Right forelimb (tissue), 1 donor: ENCODE measurements at places on chromosomes 6 and 20.

DNA sequence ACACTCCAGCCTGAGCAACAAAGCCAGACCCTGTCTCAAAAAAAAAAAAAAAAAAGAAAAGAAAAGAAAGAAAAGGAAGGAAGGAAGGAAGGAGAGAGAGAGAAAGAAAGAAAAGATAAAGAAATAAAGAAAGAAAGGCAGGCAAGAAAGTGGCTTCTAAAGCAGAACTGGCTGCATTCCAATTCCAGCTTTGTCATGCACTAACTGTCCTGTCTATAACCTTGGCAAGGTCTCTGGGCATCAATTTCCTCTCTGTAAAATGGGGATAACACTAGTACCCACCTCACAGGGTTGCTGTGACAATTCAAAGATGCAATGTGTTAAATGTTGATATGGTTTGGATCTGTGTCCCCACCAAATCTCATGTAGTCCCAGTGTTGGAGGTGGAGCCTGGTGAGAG is 28.0 kb downstream of the RING1 start:
- DNase-seq, result no peak

GRCh38 chr6:97029552-97029951 is 105.0 kb downstream of the KLHL32 start:
- no peak for DNase-seq

- no peak for DNase-seq
Observed at GRCh38 chr6:12440981-12441380, 150.8 kb downstream of the EDN1 start.

DNA sequence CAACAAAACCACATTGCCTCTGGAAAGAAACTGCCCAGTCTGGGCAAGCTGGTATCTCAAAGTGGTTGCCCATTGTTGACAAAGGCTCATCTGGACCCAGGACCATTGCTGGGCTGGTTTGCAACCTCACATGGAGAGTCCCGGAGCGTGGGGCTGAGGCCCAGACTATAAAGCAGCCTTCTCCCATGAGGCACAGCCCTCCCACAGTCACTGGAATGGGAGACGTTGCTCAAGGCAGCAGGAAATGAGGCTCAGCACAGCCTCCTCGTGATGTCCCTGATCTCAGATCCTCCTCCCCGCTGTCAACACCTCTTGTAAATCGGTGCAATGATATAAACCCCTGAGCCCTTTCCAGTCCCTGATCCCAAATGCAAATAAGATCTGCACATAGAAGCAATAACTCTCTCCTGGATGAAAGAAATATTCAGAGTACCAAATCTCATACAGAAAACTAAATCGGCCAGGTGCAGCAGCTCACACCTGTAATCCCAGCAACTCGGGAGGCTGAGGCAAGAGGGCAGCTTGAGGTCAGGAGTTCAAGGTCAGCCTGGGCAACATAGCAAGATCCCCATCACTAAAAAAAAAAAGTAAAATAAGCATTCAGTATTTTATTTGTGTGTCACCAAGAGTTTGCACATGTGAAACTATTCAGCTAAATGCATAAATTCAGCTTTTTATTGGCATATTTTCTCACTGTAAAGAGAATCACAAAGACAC is 103.0 kb upstream of the RREB1 start:
- no peak for DNase-seq

GRCh38 chr6:47464052-47464451 is 13.5 kb upstream of the CD2AP start:
- no peak for DNase-seq

- DNase-seq, result no peak
Observed at GRCh38 chr6:143325379-143326140, 124.9 kb downstream of the ADAT2 start.

GRCh38 chr20:32355417-32355841 is 2.7 kb upstream of the ASXL1 start:
- no peak for DNase-seq

- no peak for DNase-seq
Observed at GRCh38 chr20:31933698-31934097, 18.1 kb downstream of the PDRG1 start.

DNA sequence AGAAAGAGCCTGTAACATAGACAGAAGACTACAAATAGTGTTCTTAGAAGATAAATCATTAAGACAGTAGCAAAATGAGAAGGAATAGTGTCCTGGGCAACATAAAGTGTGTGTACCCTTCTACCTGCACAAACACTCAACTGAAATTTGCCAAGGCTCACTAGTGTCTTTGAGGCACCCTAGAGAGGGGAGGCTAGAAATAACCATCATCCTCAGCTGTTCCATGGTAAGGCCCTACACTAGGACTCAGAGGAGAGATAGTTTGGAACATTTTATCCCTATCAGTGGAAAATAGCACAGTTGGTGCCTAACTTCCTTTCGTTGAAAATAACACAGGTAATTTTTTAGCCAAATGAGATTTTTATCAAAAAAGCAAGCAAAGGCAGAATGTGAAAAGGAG is 230.7 kb downstream of the LAMA2 start:
- DNase-seq, result no peak

DNA sequence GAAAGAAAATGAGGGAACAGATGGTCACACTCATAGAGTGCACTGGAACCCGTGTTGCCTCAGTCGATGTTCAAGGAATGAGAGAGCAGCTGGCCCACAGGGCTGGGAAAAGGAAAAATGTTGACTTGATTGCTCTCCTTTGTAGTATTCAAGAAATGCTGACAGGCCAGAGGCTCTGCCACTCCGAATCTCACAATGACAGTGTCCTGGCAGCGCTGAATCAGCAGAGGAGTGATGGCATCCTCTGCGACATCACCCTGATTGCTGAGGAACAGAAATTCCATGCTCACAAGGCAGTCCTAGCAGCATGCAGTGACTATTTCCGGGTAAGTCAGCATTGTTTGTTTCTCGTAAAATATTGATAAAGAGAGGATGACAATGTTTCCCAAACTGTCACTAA is 51.3 kb downstream of the KLHL32 start:
- DNase-seq, result no peak

GRCh38 chr20:13119583-13119982 is 101.5 kb upstream of the ISM1 start:
- peak; percentile 60 for DNase-seq

DNA sequence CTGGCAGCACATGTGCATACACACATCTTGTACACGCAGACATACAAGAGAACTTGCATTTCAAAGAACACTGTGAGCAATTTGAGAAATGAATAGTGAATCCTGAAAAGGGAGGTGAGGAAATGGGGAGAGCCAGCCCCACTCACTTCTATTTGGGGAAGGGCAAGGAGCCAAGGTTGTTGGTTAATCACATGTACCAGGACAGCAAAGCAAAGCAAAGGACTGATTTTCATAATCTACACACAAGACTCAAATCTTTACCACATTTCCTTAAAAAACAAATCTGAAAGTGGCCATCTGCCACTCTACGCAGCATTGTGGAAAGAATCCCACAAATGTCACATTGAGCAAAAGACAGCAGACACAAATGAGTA is 35.0 kb upstream of the KIF16B start:
- DNase-seq, result no peak
